ENCODE measurements at places on chromosomes 7 and 10. TPM values are rescaled to one million over a fixed set of nuclear protein-coding genes. Genes with fewer than 3 reads are reported as not detected.

PILRA gene
- total RNA-seq, result 9.8 TPM

NUTM2B gene
- 0.80 TPM for total RNA-seq

LAMB1 gene
- not detected for total RNA-seq

GRM8 gene
- total RNA-seq, result not detected

SMO gene
- 0.39 TPM for total RNA-seq

CALML5 gene
- not detected for total RNA-seq

VCL gene
- total RNA-seq, result 29.8 TPM

PLXDC2 gene
- total RNA-seq, result 0.07 TPM

AUTS2 gene
- 37.4 TPM for total RNA-seq

NOS3 gene
- 0.39 TPM for total RNA-seq

KIN gene
- 17.3 TPM for total RNA-seq

GPR37 gene
- not detected for total RNA-seq

TRA2A gene
- 184 TPM for total RNA-seq

FASTK gene
- 119 TPM for total RNA-seq

NPY gene
- total RNA-seq, result not detected

DNA sequence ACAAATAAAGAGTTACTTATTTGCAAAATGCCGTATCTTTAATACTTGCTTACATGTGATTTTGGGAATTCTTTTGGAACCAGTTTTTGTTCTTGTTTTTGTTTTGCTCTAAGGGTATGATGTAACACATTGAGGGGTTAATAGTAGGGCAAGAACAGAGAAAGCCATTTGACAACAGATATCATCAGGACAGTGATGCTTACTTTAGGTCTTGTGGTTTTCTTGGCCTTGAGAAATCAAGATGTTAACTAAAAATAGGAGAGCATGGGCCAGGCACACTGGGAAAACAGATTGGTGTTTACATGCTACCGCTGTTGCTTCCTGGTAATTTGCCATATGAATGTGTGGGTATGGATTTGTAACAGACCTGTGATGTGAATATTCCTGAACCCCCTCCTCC lies 3.7 kb downstream of the SAMD8 start:
- no peak overlapping the region for H3K4me3 ChIP-seq
- no peaks in the 10 kb centered on the region for H3K27me3 ChIP-seq
- H3K36me3 ChIP-seq, result no peaks in the 10 kb centered on the region
- peaks cover 27% of the 10 kb centered on the region for H3K4me1 ChIP-seq

DNA sequence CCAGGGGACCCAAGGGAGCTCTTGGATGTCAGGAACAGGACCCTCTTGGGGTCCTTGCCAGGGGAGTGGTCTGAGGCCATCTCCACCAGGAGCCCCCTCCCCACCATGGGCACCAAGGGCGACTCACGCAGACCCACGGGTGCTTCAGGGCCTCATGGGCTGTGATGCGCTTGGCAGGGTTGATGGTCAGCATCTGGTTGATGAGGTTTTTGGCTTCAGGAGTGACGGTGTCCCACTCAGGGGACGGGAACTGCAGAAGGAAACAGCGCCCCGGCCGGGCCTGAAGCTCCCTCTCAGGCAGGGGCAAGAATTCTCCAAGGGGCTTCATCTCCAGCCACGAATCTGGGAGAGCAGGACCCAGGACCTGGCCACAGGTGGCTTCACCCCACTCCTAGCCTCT lies 41.3 kb downstream of the YKT6 start:
- peaks cover 3% of the 10 kb centered on the region for H3K4me1 ChIP-seq
- H3K36me3 ChIP-seq, result no peaks in the 10 kb centered on the region
- H3K27me3 ChIP-seq, result no peaks in the 10 kb centered on the region
- no peak for DNase-seq
- no peak overlapping the region for H3K27ac ChIP-seq

DNA sequence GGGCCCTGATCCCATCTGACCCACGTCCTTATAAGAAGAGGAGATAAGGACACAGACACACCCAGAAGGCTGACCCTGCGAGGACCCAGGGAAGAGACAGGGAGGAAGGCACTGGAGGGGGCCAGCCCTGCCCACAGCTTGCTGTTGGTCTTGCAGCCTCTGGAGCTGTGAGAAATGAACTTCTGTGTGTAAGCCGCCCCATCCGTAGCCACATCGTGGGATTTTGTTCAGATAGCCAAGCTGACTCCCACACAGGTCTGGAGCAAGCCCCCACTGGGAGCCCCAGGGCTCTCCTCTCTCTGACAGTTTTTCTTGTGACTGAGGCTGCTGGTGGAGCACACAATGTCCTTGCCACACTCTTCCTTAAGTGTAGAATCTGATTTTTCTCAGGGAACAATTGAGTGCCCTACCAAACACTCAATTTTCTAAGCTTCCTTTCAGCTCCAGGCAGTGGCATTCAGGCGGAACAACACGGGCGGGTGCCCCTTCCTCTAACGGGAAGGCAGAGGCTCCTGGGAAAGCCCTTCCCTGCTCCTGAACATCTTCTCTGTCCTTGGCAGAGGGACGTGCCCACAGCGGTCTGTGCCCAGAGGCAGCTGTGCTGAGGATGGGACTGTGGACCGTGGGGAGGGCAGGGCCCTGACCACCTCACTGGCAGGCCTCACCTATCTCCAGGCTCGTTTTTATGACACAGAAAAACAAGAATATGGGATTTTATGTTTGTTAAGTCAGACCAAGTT lies 160.6 kb upstream of the SHH start:
- H3K27me3 ChIP-seq, result no peaks in the 10 kb centered on the region
- no peaks in the 10 kb centered on the region for H3K4me1 ChIP-seq
- no peaks in the 10 kb centered on the region for H3K36me3 ChIP-seq
- no peak overlapping the region for H3K27ac ChIP-seq
- no peak for DNase-seq

GRCh38 chr10:14958872-14959220 lies 342 bp upstream of the MEIG1 start:
- peak overlapping the region; percentile 88 for H3K4me3 ChIP-seq
- peak overlapping the region; percentile 88 for H3K27ac ChIP-seq

GRCh38 chr7:46751471-46751870 lies 830.4 kb upstream of the IGFBP3 start:
- H3K4me3 ChIP-seq, result no peak overlapping the region
- H3K27ac ChIP-seq, result no peak overlapping the region
- H3K4me1 ChIP-seq, result no peaks in the 10 kb centered on the region
- DNase-seq, result no peak

GRCh38 chr10:101779544-101780186 lies 3.6 kb downstream of the NPM3 start:
- H3K27ac ChIP-seq, result no peak overlapping the region
- peak; percentile 89 for DNase-seq
- H3K27me3 ChIP-seq, result peaks cover 39% of the 10 kb centered on the region
- H3K4me3 ChIP-seq, result peak overlapping the region; percentile 57
- no peaks in the 10 kb centered on the region for H3K36me3 ChIP-seq

- H3K36me3 ChIP-seq, result no peaks in the 10 kb centered on the region
- no peak for DNase-seq
- H3K27me3 ChIP-seq, result no peaks in the 10 kb centered on the region
- no peak overlapping the region for H3K4me3 ChIP-seq
- no peak overlapping the region for H3K27ac ChIP-seq
Measured at GRCh38 chr7:95828824-95829790, 56.8 kb downstream of the DYNC1I1 start.

DNA sequence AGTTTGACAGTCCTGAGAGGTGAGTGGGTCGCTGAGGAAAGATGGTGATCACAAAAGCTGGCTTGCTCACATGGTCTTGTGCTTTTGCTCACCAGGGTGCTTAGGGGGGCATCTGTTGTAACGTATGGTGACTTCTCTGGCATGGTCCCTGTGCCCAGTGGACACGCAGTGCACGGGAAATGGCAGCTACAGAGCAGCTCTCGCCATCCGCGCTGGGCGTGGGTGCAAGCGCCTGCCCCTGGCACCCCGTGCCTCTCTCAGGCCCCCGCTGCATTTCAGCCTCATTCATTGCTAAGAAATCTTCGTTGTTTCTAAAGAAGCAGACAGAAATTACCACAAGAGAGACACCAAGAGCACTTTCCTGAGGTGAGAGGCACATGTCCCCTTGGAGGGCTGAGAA lies 101.2 kb downstream of the FANK1 start:
- H3K4me1 ChIP-seq, result no peaks in the 10 kb centered on the region
- no peak for DNase-seq
- no peak overlapping the region for H3K27ac ChIP-seq
- H3K27me3 ChIP-seq, result no peaks in the 10 kb centered on the region

DNA sequence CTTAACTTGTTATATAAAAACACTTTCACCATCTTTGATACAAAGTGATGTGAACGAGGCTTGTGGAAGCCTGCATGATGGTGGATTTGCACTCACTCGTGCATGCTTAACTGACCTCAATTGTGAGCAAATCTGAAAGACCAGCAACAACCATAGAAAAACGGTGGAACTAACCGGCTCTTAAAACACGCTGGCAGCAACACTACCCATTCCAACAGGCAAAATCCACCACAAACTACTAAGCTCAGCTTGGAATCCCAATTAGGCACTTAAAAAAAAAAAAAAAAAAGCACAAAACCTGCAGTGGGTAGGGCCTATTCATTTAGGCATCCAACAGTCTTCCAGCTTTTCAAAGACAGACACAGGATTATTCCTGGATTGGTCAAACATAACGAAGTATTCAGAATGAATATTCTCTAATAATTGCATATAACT lies 1.8 kb downstream of the GDI2 start:
- DNase-seq, result no peak
- H3K36me3 ChIP-seq, result peaks cover 2% of the 10 kb centered on the region
- H3K4me3 ChIP-seq, result peak overlapping the region; percentile 93
- peaks cover 62% of the 10 kb centered on the region for H3K4me1 ChIP-seq
- no peak overlapping the region for H3K27ac ChIP-seq

GRCh38 chr7:111090846-111091245 lies at the start of gene LRRN3:
Gene LRRN3, plus strand, starts transcription at chr7:111091127. Its CDS starts 31,646 bp downstream, at chr7:111122773.
- H3K36me3 ChIP-seq, result no peaks in the 10 kb centered on the region
- no peaks in the 10 kb centered on the region for H3K4me1 ChIP-seq
- H3K4me3 ChIP-seq, result no peak within 1 kb of the TSS
- H3K27me3 ChIP-seq, result no peaks in the 10 kb centered on the region
- H3K27ac ChIP-seq, result no peak within 1 kb of the TSS
- DNase-seq, result no peak

GRCh38 chr10:33876584-33877400 lies 542.3 kb upstream of the NRP1 start:
- no peak overlapping the region for H3K27ac ChIP-seq
- H3K4me1 ChIP-seq, result no peaks in the 10 kb centered on the region
- no peak for DNase-seq
- no peaks in the 10 kb centered on the region for H3K36me3 ChIP-seq
- H3K4me3 ChIP-seq, result no peak overlapping the region

DNA sequence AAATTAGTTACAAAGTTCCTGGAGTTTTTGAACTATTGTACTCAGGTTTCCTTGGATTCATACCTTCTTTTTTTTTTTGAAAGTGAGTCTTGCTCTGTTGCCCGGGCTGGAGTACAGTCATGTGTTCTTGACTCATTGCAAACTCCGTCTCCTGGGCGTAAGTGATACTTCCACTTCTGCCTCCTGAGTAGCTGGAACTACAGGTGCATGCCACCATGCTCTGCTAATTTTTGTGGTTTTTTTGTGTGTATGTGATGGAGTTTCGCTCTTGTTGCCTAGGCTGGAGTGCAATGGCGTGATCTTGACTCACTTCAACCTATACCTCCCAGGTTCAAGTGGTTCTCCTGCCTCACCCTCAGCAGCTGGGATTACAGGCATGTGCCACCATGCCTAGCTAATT lies 22.3 kb downstream of the MCM10 start:
- H3K36me3 ChIP-seq, result no peaks in the 10 kb centered on the region
- peak; percentile 27 for DNase-seq
- H3K27me3 ChIP-seq, result no peaks in the 10 kb centered on the region
- H3K4me3 ChIP-seq, result no peak overlapping the region

- no peaks in the 10 kb centered on the region for H3K36me3 ChIP-seq
- no peaks in the 10 kb centered on the region for H3K4me1 ChIP-seq
- no peak overlapping the region for H3K4me3 ChIP-seq
- no peaks in the 10 kb centered on the region for H3K27me3 ChIP-seq
- DNase-seq, result no peak
- H3K27ac ChIP-seq, result no peak overlapping the region
Measured at GRCh38 chr7:80542398-80542797, 30.5 kb upstream of the GNAT3 start.

DNA sequence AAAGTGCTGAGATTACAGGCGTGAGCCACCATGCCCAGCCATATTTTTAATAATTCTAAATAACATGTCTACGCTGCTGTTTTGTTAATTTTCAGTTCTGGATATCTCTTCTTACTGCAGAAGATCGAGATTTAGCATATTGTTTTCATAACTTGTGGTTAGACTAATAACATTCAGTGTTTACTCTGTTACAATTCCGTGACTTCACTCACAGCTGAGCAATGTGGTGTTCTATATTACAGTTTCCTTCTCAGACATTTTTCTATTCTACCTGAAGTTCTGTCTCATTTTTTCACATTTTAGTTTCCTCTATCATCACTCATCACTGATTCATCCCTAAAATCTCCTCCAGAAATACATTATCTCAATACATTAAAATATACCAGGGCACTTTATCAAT lies 10.9 kb downstream of the RNF32 start:
- no peaks in the 10 kb centered on the region for H3K36me3 ChIP-seq
- H3K27ac ChIP-seq, result no peak overlapping the region
- no peak overlapping the region for H3K4me3 ChIP-seq
- DNase-seq, result no peak

- no peaks in the 10 kb centered on the region for H3K27me3 ChIP-seq
- H3K4me3 ChIP-seq, result no peak overlapping the region
- H3K4me1 ChIP-seq, result no peaks in the 10 kb centered on the region
Measured at GRCh38 chr7:158646766-158647474, 57.7 kb downstream of the NCAPG2 start.

DNA sequence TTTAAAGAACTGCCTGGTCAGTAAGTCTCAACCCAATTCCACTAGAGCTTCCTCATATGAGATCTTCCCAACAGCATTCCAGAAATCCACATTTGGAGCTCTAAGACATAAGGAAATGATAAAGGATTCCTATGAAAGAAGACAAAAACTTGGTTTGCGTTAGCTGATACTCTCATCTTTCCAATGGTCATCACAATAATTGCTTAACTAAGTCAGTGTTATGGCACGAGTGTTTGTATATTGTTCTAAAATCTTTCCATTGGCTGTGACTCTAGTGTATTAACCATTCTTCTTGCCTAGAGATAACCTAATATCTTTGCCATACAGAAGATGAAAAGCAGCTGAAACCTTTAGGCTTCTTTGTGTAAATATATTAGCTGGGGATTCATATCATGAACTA lies 289.0 kb downstream of the SNX13 start:
- H3K4me1 ChIP-seq, result no peaks in the 10 kb centered on the region
- H3K27ac ChIP-seq, result no peak overlapping the region
- no peak for DNase-seq
- no peaks in the 10 kb centered on the region for H3K36me3 ChIP-seq
